GM18507 (cell line): ENCODE measurements at places on chromosomes 5 and 9.

DNA sequence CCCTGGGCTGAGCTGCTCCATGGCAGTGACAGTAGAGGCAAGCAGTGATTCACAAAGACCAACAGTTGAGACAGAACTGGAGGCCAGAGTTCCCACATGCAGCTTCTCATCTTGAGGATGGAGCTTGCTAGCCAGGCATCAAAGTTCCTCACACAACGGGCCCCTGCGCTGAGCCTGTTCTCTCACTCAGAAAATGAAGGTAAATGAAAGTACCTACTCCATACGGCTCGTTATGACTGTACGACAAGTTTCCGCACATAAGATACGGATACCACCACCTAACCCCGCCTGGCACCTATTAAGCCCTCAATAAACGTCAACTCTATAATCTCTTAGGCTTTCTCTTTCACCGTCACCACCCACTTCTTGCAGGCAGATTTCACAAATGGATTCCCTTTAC lies 12.9 kb downstream of the NOL6 start:
- DNase-seq, result no peak

GRCh38 chr5:32559411-32559810 lies 25.9 kb upstream of the SUB1 start:
- DNase-seq, result no peak

- DNase-seq, result no peak
Measured at GRCh38 chr5:139110526-139111168, 87.5 kb downstream of the SIL1 start.

DNA sequence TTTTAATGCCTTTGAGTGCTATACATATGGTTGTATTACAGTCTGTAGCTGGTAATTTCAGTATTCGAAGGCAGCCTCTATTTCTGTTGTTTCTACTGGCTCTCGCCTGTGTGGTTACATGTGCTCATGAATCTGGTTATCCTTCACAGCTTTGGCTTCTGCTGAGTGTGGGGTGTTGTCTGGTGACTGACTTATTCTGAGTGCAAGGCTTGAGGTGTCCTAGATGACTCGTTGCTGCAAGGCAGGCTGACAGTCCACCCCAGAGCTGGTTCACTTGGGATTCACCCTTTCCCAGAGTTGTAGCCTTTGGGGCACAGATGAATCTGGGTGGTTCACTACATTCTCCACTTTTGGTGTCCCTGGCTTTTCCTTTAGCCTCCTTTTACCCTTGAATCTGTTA lies 41.4 kb downstream of the PDE8B start:
- no peak for DNase-seq

DNA sequence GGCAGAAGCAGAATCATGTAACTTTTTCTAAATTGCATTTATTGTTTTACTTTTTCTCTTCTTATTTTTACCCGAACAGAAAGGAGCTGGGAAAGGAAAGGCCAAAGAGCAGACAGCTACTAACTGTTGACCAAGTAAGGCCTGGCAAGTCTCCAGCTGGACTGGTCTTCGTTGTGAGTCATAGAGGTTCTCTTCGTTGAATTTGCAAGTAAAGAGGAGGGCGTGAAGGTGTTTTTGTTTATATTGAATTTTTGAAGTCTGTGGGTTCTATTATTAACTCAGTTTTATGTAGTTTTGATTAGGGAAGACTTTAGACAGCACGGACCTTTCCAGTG lies 416.5 kb upstream of the CCNH start:
- no peak for DNase-seq

DNA sequence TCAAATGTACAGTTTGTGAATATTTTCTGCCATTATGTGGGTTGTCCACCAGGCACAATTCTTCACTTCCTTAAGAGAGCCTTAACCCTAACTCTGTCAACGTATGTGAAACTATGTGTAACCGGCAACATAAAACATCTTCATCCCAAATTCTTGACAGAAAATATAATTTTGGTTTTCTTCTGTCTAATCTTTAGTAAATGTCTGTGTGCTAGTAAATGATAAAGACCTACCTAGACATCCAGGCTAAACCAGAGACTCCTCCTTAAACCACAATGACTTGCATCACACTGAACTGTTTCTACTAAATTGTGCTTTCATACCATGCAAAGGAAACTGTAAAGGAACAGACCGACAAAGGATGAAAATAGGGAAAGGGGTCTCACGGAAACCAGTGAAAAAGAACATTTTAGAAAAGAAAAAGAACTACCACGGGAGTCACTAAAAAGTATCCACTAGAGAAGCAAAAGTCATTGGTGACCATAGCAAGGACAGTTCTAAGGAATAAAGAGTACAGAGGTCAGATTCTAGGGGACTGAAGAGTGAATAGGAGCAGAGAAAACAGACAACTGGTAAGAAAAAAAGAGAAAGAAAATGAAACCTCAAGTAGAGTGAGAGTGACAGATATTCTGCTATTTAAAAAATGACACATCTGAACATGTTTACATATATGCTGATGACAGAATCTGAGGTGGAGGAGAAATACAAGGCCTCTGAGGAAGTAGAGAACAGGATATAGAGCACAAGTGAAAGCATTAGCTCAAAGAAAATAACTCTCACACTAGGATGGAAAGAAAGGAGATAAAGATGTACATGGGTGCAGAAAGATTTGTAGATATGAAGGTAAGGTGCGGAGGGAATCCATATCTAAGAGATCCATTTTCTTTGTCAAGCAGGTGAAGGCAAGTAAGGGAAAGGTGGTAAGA lies 49.4 kb downstream of the FNIP1 start:
- DNase-seq, result no peak

DNA sequence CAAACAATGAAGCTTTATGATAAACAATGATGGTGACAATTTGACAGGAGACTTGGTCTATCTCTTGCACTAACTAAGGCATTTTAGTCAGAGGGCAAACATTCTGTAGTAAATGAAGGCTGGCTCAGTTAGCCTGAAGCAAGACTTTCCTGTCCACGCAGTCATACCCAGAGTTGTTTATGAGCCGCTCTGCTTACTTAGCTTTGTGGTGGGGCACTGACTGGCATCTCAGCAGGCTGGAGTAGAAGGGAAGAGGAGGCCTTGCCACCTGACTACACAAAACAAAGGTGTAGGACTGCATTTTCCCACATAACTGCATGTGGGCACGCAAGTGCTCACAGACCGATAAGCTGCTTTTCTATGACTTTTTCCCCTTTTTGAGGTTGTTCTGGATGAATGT lies 133.7 kb upstream of the EPB41L4A start:
- no peak for DNase-seq

DNA sequence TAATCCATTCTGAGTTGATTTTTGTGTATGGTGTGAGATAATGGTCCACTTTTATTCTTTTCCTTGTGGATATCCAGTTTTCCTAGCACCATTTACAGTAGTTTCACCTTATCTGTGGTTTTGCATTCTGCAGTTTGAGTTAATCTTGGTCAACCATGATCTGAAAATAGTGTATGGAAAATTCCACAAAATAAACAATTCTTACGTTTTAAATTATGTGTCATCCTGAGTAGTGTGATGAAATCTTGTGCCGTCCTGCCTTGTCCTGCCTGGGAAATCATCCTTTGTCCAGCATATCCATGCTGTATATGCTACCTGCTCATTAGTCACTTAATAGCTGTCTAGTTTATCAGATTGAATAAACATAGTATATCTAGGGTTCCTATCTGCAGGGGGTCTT lies 42.1 kb downstream of the CDC42SE2 start:
- no peak for DNase-seq

- no peak for DNase-seq
Measured at GRCh38 chr9:34996905-34997279, 7.3 kb downstream of the DNAJB5 start.

GRCh38 chr5:68255305-68256120 lies 40.0 kb downstream of the PIK3R1 start:
- DNase-seq, result no peak

- no peak for DNase-seq
Measured at GRCh38 chr9:129317179-129318011, 139.3 kb upstream of the IER5L start.

GRCh38 chr9:17065062-17065461 lies 69.8 kb upstream of the CNTLN start:
- no peak for DNase-seq

- no peak for DNase-seq
Measured at GRCh38 chr9:88748566-88749261, 213.7 kb downstream of the NXNL2 start.

- no peak for DNase-seq
Measured at GRCh38 chr5:74319076-74319475, 321.5 kb downstream of the ENC1 start.

DNA sequence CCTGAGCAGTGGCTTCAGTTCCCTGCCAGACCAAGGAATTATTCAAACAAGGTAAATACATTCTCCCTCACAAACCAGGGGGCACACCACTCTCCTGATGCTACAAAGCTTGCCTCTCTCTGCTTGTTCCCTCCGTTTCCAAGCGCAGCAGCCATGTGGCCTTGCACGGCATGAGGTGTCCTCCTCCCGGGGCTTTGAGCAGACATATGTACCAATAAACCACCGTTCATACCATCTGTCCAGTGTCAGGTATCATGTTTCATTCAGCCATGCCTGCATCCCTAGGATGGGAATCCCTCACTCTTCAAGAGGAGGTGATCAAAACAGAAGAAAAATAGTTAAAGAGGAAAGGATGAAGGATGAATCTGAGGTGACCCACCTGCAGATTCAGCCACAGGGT lies 282.7 kb downstream of the ENC1 start:
- no peak for DNase-seq

DNA sequence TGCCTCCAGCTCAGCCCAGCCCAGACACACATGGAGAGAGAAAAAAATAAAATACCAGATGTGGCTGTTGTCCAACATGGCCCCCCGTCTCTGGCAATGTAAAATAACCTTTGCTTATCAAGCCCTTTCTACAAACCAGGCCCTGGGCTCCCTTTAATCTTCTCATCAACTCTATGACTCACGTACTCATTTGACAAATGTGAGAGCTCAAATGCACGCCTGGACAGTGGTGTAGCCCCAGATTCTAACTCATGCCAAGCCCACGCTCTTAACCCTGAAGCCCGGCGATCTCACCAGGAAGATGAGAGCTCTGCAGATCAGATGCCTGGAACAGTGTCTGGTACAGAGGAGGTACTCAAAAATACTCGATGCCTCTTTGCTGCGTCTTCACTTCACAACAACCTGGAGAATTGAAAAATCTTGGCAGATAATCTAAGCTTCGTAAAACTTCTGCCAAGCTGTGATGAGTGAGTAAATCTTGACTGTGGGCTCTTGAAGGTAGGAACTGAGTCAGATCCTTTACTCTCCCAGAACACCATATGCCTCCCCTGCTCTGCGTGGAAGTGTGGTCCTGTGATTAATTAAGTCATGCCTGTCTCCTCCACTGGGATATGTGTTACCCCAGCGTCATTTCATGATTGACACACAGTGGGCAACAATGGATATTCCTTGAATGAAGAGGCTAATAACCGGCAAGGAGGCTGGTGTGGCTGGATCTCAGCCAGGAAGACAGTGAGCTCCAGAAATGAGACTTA lies 102.0 kb upstream of the FSTL4 start:
- no peak for DNase-seq
